ENCODE measurements at places on chromosomes 3 and 15.

DNA sequence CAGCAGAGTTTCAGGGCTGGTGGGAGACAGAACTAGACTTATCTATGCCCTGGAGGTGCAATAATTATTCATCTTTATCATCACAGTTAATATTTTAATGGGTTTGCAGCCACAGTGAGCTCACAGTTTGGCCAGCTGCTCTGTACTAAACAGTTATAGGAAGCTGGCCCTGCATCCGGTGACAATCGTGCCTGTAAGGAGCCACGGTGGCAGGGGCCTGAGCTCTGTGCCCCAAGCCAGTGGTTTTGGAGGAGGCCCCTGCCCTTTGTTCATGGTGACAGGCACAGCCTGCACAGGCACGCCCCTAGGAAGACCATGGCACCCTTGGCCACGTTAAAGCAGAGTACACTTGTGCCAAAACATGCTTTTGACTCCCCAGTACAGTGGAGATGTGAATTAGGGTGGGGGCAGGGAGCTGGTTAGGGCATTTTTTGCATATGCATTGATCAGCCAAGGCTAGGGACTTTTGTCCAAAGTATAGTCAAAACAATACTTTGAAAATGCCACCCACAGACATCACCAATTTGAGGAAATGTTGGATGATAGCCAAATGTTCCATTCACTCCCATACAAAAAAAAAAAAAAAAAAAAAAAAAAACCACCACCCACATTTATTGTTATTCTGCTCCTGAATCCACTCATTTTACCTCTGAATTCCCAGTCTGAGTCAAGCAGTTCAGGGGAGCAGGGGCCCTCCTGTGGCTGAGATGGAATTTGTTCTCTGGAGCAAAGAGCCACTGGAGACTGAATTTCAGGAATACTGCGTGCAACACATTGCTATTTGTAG lies 3.4 kb upstream of the RFTN1 start:
- DNase-seq = no peak

DNA sequence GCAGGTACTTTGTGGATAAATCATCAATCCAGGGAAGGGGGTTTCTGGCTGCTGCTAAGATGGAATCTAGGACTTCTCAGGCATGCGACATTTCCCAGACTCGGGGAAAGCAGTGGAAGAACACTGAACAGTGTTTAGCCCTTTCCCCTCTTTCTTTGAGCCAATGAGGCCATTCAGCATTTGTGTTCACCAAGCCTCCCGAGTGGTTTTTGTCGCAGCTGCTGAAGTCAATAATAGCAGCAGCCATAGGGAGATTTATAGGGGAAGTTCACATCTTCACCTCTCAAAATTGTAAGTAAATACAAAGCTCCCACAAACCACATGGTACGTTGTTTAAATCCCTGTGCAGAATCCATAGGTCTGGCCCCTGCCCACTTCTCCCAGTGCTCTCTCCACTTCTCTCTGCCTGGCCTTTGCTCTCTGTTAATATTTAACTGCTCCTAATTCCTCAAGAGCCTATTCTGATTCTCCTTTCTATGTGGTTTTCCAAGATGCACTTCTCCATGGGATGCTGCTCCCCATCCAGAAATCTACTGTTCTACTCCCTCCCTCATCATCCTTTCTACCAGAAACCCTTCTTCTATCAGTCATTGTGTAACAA lies 230.7 kb downstream of the SHQ1 start:
- no peak for DNase-seq

DNA sequence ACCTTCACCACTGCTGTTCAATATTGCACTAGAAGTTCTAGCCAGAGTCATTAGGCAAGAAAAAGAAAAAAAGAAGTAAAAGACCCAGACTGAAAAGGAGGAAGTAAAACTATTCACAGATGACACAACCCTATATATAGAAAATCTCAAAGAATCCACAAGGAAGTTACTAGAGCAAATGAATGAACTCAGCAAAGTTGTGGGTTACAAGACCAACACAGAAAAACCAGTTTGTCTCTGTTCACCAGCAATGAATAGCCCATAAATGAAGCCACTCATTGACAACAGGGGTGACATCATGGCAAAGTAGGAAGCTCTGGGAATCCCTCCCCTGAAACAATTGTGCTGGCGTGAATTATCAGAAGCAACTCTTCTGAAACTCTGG lies 4.6 kb downstream of the CFAP100 start:
- no peak for DNase-seq

DNA sequence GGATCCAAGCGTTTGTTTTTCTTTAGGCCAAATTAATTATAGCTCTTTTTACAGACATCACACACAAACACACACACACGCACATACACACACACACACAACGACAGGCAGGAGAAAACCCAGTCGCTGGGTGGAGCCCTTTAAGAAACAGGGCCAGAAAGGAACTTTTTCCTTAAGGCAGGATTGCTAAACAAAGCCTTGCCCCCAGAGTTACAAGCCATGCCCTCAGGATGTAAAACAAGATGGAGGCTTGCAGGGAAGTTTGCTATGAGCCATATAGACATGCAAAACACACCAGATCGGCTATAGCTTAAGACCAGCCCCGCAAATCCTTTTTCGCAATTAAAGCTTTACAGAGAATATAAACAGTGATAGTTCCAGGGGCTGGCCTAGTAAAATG lies 16.3 kb upstream of the IQCF2 start:
- no peak for DNase-seq

DNA sequence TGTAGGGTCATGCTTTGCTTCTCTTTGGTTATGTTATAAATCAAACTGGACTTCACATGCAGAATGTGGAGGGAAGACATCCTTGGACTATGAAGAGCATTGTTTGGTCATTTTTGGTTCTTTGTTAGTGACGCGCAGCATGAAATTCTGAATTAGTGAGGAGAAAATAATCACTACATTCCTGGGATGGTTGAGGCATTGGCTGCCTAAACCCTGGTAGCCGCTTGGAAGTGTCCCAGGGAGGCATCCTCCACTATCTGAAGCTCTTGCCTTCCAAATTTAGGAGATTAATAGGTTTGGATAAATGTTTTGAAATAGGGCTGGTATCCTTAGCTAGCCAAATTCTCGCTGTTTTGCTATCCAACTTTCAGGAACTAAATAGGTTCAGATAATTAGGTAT lies 96.2 kb downstream of the CLSTN2 start:
- DNase-seq = no peak

DNA sequence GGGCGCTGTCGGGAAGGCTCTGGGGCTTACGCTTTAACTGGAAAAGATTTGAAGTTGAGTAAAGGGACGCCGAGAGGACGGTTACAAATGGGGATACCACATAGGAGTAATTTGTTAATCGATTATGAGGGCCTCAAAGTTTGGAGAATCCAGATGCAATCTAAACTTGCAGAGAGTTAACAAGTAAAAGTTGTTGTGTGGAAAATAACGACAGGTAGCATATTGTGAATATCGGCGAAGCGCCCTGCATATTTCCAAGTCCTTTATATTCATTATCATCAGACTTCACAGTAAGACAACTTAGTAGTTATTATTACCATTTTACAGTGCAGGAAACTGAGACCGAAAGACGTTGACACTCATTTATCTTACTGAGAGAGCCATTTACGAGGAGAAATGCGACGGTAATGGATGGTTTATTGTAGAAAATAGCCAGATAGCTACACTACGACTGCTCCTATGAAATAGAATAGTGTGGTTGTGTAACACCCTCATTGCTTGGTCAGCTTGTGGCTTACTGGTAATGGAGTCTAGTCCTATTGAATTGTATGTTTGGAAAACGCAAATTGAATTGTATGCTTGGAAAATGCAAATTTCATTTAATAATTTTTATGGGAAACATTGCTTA lies 700 bp downstream of the MKRN2 start:
- no peak for DNase-seq

- DNase-seq = no peak
Measured at GRCh38 chr3:195867631-195868335, 40.6 kb downstream of the TNK2 start.

GRCh38 chr15:42275780-42276391 lies 2.7 kb upstream of the TMEM87A start:
- no peak for DNase-seq
